Anterior cingulate cortex (tissue), 58 donors: ENCODE measurements at places on chromosomes 5 and 9.

DNA sequence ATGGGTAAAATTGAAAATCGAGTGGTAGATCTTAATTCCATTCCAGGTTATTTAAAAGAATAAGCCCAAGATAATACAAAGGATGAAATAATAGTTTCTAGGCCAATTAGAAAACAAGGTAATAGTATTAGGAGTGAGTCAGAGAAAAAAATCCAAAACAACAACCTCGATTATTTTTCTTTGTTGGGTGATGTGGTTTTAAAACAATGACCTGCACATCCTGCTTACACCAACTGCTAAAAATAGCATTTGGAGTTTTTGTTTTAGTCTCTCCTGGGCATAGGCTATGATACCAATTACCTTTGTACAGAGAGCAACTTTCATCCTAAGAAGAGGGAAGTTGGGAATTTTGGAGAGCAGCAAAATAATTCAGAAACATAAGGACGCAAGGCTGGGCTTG, 101.7 kb upstream of the MYO10 start:
- no peak for DNase-seq

GRCh38 chr9:10172476-10172875, 440.3 kb downstream of the PTPRD start:
- no peak for DNase-seq

- DNase-seq = no peak
Measured at GRCh38 chr5:55146080-55146479, 13.9 kb upstream of the GPX8 start.

- no peak for DNase-seq
Measured at GRCh38 chr5:134046801-134047686, 42.3 kb upstream of the VDAC1 start.

DNA sequence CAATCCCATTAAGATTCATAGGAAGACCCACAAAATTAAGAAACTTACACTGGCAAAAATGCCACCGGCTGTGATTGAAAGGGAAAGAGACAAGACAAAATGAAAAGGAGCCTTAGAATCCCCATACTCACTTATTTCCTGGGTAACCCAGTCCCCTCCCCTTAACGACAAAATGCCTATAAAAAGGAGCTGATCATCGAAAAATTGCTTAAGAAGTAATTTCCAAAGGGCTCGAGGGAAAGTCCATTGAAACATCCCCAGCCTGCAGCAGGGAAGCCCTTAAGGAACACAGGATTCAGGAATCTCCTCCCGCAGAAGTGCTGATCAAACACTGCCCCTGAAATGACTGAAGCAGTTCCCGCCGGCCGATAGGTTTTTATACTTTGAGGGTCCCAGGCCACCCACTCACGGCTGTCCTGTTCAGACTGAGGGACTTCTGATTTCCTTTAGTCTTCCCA, 677 bp upstream of the ZNF79 start:
- no peak for DNase-seq

DNA sequence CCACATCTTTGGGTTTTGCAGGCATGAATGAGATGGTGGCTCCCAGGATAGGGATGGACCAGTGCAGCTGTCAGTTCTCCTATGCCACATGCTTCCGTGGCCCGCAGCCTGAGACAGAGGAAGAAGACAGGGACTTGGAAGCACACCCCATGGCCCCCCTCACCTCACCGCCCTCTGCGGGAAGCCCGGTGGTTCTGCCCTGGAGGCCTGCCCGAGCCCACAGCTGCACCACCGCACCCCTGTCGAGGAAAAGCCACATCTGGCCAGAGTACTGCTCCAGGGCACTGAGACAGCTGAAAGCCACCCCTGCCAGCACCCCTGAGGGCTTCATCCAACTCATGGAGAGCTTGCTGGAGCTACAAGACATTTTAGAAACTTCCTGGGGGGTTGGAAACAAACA, 7.6 kb upstream of the TRMT10B start:
- DNase-seq = no peak

DNA sequence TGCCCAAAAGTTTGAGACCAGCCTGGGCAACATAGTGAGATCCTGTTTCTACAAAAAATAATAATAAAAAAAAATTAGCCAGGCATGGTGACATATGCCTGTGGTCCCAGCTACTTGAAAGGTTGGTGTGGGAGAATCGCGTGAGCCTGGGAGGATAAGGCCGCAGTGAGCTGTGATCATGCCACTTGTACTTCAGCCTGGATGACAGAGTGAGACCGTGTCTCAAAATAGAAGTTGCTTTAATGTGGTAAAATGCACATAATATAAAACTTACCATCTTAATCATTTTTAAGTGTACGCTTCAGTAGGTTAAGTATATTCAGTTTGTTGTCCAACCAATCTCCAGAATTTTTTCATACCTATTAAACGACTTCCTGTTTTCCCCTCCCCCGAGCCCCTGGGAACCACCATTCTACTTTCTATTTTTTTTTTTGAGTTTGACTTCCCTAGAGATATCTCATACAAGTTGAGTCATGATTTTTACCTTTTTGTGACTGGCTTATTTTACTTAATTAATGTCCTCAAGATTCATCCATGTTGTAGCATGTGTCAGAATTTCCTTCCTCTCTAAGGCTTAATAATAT, 120.1 kb upstream of the POC5 start:
- DNase-seq = no peak

GRCh38 chr9:6757132-6757455, 679 bp upstream of the KDM4C start:
- peak; percentile 33 for DNase-seq

GRCh38 chr5:24407466-24407865, 237.3 kb downstream of the CDH10 start:
- no peak for DNase-seq

DNA sequence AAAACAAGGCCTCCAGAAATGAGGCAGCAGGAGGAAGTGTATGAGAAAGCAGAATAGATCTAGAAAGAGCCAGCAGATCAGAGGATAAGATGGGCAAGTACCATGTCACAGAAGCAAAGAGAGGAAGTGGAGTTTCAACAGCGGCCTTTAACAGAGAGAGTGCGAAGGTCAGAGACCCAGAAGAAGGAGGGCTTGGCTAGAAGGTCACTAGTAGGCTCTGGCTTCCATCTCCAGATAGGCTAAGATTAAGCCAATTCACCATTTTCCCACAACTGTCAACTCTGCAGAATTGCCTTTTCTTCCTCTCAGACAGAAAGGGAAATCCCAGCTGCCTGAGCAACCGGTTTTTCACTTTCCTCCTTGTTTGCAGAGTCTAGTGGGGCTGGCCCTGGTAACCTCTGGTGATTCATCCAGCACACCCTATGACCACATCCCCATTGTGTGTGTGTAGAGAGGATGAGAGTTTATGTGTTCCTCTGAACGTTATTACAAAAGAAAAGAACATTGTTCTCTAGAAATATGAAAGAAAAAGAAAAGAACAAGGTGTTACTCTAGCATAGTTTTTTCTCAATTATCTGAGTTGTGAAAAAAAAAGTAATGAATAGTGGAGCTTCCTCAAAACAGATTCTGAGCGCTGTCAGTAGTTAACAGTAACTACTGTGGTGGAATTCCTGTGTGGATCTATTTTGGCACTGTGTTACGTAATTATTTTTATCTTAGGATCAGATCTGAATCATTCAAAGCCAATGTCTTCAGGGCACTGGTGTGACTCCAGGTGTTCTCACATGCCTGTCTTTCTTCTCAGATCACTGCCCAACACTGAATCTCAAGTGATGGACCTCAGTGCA, 220.4 kb downstream of the ARRDC3 start:
- no peak for DNase-seq

- no peak for DNase-seq
Measured at GRCh38 chr5:109849478-109850088, 159.9 kb downstream of the MAN2A1 start.
